Activated naive CD4-positive, alpha-beta T cell treated with anti-CD3 and anti-CD28 coated beads, Interleukin-2, amount 10 ng/mL, durations not matched to agents 7 days and 5 days (primary cell): ENCODE measurements at places on chromosomes 5 and 9.

DNA sequence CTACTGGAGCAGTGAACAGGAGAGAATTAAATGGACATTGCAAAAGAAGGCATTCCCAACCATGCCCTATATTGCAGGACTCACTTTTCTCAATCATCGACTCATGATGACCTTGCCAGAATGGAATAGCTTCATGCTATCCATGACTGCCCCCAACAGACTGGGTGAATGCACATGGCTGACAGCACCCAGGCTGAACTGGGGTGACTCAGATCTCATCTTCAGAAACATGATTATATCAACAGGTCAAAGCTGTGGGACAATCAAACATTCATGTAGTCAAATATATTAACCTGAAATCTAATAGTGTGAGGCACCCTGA, 34.7 kb upstream of the MIER3 start:
- DNase-seq = no peak

DNA sequence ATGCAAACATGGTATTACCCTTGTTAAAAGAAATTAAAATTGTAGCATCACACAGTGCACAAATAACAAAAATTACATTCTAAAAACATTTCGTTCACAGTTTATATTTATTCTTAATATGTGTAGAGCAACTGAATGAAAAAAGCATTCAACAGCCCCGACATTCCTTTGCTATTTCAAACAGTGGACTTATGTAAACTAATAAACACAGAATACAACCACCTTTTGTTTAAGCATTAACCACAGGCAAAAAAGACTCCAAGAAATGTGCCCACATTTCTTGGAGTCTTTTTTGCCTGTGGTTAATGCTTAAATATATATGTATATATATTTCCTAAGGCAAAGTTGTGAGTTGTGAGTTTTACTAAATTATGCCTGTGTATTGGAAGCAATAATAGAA, 532.5 kb upstream of the DAP start:
- DNase-seq = no peak

DNA sequence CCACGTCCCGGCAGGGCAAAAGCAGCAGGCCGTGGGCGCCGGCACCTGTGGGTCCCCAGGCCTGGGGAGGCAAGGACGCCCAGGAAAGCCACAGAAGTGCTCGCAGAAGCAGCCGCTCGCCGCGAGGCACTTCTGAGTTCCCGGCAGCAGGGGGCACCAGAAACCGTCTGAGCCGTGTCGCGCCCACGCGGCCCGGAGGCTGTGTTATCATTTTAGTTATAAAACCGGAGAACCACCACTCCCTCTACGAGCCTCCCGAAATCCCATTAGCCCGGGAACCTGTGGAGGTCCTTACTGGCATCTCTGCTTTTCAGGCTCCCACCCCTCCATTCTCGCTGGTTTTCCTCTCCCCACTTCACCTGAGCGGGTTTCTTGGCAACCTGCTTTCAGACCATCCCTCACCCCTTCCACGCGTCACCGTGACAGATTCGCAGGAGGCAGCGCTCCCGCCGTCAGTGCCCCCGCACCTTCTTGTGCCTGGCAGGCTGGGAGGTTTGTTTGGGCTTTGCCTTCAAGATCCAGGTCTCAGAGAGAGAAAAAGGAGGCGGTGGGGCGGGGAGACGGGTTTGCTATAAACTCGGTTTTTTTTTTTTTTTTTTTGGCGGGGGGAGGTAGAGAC, 2.3 kb downstream of the GDNF start:
- DNase-seq = peak; percentile 71

DNA sequence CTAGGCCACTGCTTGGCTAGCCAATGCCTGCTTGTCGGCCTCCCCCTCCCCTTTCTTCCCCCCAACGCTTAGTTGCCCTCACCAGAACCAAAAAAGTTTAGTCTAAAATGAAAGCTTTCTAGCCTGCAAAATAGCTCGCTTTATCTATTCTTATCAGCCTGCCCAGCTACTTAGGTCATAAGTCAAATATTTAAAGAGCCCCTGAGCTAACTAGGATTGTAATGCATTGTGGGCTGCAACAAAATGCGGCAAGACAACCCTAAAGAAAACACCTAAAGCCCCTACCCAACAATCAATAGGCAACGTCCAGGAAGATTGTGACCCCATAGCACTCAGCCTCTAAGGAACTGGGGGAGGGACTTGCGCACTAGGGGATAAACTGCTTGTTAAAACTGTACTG, 38.6 kb upstream of the PCSK5 start:
- DNase-seq = no peak

GRCh38 chr9:75106857-75107256, 18.5 kb downstream of the OSTF1 start:
- no peak for DNase-seq

DNA sequence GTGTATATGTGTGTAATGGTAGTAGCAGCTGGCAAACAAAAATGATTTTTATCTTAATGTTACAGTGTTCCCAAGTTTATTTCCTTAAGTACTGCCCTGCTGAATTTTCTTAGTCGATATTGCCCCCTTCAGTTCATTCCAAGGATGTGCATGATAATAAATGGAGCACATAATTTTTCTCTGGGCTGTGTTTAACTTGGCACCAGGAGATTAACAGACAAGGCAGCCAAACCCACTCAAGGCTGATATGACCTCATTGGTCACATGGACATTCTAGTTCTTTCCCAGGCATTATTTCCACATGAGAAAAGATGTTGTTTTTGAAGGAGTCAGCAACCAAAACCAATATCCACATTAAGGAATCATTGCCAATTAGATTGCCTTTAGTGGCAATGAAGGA, 61.8 kb downstream of the COX7C start:
- no peak for DNase-seq

- DNase-seq = no peak
These were observed 44.7 kb upstream of the IL17B start for GRCh38 chr5:149423794-149424268.

GRCh38 chr5:66742083-66742895, 146.1 kb downstream of the MAST4 start:
- DNase-seq = peak; percentile 24

DNA sequence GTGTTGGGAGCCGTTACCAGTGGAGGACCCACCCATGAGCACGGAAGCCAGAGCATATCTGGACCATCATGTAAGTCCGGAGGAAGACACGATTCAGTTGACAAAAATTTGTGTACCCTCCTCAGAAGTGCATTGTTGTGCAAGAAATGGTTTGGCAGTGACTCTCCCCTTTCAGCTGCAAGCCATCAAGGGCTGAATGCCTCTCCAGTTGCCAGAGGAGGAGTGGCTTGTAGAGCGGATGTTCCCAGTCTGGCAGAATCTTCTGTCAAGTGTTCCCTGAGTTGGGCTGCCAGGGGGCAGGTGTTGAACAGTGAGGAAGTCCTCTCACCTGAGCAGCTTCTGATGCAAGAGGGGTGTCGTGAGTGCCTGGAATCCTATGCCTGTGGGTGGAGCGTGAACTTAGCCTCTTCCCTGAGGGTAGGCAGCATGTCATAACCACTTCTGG, 27.6 kb upstream of the CDKN2AIPNL start:
- DNase-seq = no peak

DNA sequence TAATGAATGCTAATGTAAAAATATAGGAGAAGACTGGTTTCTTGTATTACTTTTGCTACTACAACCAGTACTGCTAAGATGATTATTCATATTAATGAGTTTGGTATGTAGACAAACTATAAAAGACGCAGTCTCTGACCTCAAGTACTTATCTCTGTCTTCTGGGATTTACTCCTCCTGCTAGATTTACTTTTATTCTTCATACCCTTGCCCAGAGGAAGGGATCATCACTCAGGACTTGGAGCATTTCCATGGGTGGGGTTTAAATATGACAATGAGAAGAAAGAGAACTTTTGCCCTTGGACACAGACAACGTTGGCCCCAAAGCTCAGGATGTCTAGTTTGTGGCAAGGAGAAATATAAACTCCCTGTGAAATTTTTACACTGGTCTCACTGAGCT, 126.1 kb downstream of the BNC2 start:
- no peak for DNase-seq

GRCh38 chr9:34506623-34507022, 16.2 kb downstream of the ENHO start:
- no peak for DNase-seq

GRCh38 chr9:113185271-113185670, 34.5 kb downstream of the SLC31A2 start:
- no peak for DNase-seq

DNA sequence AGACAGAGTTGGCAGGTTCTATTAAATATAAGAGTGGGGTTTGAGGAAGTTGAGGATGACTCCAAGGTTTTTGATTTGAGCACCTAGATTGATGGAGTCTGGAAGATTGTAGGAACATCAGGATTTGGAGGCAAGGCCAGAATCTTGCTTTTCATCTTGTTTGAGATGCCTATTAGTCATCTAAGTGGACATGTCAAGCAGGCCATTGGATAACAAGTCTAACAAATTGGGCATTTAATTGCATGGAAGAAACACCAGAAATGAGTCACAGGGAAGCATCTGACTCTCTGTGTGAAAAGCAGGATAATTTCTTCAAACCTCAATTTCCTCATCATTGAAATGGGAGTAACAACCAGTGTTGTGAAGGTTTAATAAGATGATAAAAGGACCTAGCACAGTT, 53.3 kb upstream of the ARL15 start:
- no peak for DNase-seq

- DNase-seq = no peak
These were observed 628.3 kb downstream of the DNAH5 start for GRCh38 chr5:13316176-13316575.

DNA sequence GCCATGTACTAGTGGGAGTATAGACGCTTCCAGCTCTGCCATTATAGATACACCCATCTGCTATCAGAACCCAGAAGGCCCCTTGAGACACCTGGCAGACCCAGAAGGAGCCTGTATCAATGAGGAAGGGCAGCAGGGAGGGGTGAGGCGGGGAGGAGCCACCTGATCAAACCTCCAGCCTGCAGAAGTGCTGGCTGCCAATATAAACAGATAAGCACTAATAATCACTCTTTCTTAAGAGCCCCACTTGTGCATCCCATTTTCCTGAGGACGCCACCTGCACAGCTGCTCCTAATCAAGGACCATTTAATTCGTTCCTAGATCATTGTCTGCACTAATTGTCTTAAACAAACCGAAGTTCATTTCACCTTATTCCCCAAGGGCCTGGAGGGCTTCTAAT, 75.0 kb upstream of the NEK6 start:
- DNase-seq = no peak

DNA sequence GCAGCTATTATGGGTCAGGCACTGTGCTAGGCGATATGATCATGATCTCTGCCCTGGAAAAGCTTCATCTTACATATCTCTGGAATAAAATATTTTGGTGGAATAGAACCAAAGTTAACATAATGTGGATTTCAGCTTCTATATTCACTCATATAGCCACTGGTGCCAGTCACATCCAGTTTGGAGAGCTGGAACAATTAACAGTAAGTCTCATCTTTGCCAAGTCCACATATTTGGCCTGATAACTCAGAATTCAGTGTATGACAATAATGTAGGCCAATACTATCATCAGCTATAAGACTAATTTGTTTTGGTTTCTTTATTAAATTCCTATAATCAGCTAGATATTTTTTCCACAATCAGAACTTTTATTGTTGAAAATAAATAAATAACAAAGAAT, 5.9 kb upstream of the FAM13B start:
- no peak for DNase-seq

DNA sequence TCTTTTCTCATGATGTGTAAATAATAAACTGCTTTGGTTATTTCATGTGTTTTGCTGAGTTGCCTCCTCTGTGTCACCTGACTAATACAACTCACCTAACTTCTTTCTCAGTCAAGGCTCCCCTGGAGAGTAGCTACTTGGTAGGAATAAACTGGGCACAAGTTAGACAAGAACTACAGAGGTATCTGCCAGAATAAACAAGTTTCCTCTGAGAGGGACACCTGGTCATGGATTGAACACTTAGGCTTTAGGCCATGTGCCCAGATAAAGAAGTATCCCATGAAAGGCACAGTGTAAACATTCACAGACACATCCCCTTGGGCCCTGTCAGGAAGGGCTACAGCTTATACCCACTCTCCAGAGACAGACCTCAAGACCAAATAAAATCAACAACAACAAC, 532.5 kb downstream of the KIF4B start:
- no peak for DNase-seq
